Esophagus mucosa (tissue), 1 donor: ENCODE measurements at places on chromosomes 3 and 15.

GRCh38 chr3:150433347-150433746 lies 25.2 kb downstream of the TSC22D2 start:
- no peak for ATAC-seq

DNA sequence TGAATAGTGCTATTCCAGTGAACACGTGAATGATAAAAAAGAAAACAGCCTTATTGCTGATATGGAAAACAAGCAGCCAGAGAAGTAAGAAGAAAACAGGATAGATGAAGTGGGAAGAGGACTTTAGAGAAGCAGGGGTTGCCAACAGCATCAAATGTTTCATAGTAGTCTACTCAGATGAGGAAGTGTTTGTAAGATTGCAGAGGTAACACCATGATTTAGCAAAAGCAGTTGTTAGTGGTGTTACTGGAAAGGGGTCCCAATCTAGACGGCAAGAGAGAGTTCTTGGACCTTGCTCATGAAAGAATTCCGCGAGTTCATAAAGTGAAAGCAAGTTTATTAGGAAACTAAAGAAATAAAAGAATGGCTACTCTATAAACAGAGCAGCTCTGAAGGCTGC lies 108.8 kb upstream of the MCTP2 start:
- ATAC-seq, result no peak

DNA sequence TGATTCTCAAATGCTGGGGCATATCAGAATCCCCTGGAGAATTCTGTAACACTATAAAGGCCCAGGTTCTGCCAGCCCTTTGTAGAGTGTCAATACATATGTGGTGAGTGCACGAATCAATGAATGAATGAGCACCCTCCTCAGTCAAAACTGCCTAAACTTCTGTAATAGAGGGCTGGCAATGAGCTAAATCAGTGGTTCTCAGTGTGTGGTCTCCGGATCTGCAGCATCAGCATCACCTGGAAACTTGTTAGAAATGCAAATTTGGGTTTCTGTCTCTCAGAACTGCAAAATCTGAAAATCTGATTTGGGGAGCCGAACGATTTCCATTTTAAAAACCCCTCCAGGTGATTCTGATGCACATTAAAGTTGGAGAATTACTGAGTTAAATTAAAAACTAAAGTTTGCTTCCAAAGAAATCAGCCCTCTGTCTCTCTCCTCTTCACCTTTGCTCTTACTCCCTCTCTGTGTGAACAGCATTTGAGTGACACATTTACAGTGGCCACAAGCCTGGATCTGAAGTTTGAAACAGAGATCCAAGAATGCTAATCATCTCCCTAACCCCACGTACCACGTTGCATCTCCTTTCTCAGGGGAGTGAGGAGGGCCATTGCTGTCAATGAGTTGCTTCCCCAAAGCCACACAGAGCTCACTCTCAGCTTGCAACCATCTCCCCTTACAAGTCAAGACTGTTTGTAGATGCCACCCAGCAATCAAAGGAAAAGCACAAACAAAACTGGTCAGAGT lies 109.5 kb downstream of the STAC start:
- no peak for ATAC-seq

DNA sequence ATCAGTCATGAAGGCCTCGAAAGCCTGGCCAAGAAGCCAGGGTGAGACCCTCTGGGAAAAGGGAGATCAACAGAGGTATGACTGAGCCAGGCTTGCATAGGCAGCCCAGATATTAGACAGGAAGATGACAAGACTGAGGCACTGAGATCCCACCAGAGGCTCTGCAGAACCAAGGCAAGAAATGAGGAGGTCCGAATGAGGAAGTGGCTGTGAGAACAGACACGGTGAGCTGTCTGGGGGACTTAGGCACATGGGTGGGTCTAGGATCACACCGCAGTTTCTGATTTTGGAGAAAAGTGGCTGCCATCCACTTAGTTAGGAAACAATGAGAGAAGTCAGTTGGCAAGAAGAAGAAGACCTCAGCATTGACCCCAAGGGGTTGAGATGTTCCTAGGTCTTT lies 31.5 kb upstream of the PRSS50 start:
- no peak for ATAC-seq

DNA sequence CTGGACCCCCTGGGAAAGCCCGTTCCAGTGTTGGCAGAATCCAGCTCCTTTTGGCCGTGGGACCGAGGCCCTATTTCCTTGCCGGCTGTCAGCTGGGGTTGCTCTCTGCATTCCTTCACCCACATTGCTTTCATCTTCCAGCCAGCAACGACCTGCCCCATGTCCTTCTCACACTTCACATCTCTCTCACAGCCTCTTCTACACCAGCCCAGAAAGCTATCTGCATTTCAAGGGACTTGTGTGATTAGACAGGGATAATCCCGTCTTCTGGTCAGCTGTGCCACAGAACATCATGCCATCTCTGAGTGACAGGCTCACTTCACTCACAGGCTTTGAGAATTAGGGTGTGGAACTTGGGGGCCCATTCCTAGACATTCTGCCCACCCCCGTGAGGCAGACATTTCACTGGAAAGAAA lies 16.4 kb downstream of the EFCC1 start:
- ATAC-seq, result no peak

DNA sequence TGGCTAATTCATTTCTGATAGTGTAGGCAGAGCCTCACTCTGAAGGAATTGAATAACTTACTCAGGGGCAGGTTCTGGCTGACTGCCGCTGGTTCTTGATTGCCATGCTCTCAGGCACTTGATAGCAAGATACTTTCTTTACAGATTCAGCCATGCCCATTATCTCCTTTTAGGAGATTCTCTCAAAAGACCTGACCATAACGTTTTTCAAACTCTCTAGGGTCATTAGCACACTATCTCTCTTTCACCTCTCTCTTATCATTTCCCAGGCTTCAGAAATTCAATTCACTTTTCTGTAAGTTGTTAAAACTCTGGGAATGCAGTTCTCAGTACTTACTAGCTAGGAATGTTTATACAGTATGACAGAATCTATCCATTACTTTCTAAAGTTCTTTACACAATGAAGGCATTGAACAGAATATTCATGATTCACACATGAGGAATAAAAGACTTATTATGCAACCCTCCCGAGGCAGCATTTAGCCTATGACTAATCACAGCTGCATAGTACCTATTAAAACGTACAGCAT lies 850.3 kb upstream of the CADM2 start:
- peak; percentile 99 for ATAC-seq

- no peak for ATAC-seq
Observed at GRCh38 chr15:68733666-68734065, 87.0 kb downstream of the ANP32A start.

GRCh38 chr3:47283591-47284364 lies 1.0 kb downstream of the KLHL18 start:
- ATAC-seq, result no peak

- ATAC-seq, result no peak
Observed at GRCh38 chr3:11288021-11288491, 15.9 kb downstream of the ATG7 start.

DNA sequence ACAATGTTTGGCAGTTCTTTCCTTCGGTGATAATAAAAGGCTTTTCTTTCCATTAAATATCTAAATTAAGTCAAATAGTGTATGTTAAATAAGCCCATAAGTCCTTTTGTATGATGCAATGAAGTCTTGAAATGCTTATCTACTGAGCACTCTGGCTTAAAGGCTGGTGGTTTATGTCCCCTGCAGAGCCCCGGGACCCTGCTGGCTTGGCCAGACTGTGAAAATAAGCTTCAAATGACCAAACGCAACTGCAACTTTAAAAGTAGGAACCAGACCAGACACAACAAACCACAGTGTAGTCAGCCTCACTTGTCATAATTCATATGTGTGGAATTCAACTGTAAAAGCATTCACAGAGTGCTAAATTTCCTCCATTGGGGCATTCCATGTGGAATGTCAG lies 72.5 kb downstream of the FOXP1 start:
- ATAC-seq, result no peak

GRCh38 chr3:183688874-183689273 lies 8.7 kb upstream of the YEATS2 start:
- ATAC-seq, result no peak

GRCh38 chr15:87609474-87609873 lies 647.1 kb downstream of the NTRK3 start:
- ATAC-seq, result no peak

GRCh38 chr15:85059734-85060133 lies 78.1 kb downstream of the PDE8A start:
- no peak for ATAC-seq

DNA sequence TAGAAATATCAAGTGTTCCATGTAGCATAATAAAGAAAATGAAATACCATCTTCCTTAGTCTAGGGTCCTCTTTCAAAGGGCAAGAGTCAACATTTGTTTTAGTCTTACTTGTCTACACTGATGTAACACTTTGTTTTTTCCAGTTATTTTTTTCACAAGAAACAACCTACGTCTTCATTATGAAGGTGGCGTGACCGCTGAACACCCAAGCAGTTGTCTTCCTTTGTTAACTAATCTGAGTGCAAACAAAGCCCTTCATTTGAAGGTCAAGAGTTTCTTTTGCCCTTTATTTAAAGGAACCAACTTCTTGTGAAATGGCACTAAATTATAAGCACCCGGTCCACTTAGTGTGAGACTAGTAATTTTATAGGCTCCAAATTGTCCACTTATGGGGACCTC lies 73.2 kb downstream of the CD47 start:
- ATAC-seq, result no peak

DNA sequence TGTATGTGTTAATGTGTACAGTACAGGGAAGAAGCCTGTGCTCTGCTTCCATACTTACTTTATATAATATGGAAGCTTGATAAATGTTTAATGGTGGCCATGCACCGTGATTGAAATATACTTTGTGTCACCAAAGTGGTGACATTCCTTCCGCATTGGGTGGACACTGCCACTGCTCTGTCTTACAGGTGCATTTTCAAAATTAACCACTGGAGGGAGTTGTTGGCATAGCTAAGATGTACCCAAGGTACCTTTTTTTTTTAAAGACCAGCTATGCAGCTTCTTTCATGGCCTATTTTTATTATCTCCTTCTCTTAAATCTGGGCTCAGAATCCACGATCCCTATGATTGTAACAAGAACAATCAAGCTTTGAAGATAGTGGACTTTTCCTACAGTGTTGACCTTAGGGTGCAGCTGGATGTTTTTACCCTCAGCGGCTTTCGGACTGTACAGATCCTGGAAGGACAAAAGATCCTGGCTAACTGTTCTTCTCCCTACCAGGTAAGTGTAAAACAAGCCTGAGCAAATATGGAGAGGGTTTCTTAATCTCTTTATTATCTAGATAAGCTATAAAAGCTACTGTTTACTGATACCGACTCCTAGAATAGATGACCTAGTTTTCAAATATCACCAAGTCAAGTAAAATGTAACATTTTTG lies 21.6 kb upstream of the PAK6 start:
- peak; percentile 91 for ATAC-seq

DNA sequence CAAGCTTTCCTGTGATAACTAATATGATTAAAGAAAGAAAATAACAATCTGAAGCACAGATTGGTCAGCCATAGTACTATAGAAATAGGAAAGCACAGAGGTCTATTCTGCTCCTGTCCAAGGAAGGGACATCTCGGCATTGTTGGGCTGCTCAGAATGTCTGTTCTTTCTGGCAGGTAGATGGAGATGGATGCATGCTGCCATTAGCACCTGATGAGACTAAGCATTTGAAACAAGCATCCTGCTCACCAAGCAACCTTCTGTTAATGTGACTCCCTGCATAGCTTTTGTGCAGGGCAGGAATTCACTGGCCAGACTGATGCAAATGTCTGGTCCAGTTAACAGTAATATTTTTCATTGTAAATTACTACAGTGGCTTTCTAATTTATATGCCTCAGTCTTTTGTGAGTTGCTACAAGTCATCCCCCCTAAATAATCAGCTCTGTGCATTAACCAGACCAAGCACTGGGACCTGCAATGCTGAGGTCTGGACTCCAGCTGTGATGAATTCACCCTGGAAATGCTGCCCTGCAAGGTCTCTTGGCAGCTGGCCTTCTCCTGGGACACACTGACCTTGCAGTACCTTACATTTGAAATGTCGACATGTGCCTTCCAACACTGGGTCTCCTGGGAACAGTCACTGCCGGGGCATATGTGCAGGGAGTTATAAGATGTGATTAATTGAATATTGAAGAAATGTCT lies 1123.7 kb downstream of the IGSF11 start:
- no peak for ATAC-seq

- ATAC-seq, result peak; percentile 85
Observed at GRCh38 chr3:184248454-184249411, at the start of gene ALG3. Gene ALG3 (minus strand): TSS chr3:184248962. CDS start chr3:184248940, 22 bp downstream.

DNA sequence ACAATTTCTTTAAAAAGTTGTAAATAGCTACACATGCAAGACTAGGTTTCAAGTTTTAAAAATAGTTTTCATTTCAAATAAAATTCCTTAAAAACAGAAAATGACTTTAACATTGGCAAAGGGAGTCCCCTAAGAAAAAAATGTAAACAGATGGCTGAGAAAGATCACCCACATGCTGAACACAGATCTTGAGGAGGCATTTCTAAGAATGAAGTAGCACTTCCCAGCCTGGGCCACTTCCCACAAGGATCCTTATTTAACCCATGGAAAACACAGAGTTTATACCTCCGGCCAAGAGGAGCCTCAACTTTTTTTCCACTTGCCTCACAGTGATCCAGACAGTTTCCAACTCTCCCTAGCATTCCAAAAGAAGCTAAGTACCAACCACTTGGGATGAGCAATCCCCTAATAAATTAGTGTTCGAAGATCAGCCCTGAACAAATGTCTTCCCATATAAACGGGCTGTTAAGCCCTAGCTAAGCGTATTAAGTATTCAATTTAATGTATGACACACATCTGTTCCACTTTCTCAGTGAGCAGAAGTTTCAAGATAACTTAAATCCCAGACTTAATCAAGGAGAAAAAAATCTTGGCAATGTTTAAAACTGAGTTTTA lies 61.4 kb downstream of the GADL1 start:
- ATAC-seq, result no peak

GRCh38 chr15:60353245-60353920 lies 44.4 kb downstream of the ANXA2 start:
- peak; percentile 30 for ATAC-seq

DNA sequence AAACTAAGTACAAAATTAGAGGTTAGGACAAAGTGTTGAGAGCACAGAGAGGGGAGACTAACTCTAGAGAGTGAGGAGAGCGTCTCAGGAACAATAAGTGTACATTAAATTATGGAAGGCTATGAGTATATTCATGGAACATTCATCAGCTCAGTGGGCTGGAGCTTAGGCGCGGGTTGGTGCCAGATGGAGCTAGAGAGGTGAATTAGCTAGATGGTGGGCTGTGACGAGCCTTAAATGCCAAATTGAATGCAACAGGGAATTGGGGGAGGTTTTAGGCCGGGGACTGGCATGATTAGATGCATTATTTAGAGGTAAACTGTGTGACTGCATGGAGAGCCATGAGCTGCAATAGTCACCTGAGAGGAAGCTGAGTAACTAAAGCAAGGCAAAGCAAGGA lies 97.1 kb downstream of the TMEM108 start:
- no peak for ATAC-seq
